ENCODE measurements at places on chromosomes 2 and 18.
A peak's percentile ranks its signal among the peaks of the same experiment; 100 is the strongest.

- DNase-seq, result no peak
Observed at GRCh38 chr2:105780606-105781005, 35.9 kb downstream of the NCK2 start.

- peak; percentile 69 for DNase-seq
Observed at GRCh38 chr2:157880927-157881326, 4.8 kb upstream of the ACVR1 start.

- DNase-seq, result no peak
Observed at GRCh38 chr2:2116657-2117056, 214.4 kb downstream of the MYT1L start.

DNA sequence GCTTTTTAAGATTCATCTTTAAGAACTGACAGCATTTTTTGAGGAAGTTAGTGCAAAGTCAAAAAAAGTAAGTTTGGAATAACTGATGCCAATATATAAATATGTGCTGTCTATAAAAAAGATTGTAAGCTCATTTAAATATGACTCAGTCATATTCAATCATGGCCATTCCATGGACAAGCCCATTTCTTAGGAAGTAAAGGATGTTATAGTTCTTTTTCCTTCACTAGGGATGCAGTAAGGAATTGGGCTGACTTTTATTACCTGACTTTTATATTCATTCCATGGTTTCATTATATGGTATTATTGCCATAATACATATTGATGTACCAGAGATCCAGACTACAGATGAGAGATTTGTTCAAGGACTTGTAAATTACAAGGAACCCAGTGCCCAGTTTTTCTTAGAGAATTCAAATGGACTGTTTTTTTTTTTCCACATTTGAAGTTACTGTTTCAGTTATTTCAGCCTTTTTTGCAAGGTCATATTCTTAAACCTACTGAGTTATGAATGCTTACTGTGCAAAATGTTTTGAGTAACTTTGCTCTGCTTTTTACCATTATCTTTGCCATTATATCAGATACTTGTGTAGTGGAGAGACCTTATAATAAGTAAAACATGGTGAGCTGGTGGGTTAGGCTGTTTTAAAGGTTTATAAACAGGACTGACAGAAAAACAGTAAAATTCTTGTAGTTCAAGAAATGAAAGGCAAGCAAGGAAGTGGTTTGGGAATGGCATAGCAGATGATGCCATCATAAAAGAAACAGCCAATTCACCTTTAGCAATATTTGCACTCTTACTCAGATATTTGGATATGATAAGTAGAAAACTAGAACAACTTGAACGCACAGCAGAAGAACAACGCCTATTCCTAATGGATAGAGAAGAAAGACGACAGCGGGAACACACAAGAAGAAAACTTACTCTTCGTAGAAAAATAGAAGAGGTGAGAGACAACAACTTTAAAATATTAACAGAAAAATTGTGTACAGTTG, 7.6 kb downstream of the FSIP2 start:
- no peak for DNase-seq

DNA sequence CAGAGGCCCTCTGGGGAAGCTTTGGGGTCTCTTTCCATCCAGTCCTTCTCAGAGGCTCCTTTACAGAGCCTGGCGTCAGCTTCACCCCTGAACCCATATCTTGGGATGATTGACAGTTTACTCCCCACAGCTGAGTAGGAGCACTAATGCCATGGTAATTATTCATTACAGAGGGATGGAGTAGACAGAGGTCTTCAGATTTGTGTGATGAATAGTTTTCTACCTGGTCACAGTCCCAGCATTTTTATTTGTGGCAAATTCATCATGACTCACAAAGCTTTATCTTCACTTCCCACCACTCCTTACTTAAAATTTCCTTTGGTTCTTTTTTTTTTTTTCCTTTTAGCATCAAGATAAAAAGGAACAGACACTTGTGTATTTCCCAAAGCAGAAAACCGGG, 104.2 kb downstream of the CCDC85A start:
- DNase-seq, result peak; percentile 67

DNA sequence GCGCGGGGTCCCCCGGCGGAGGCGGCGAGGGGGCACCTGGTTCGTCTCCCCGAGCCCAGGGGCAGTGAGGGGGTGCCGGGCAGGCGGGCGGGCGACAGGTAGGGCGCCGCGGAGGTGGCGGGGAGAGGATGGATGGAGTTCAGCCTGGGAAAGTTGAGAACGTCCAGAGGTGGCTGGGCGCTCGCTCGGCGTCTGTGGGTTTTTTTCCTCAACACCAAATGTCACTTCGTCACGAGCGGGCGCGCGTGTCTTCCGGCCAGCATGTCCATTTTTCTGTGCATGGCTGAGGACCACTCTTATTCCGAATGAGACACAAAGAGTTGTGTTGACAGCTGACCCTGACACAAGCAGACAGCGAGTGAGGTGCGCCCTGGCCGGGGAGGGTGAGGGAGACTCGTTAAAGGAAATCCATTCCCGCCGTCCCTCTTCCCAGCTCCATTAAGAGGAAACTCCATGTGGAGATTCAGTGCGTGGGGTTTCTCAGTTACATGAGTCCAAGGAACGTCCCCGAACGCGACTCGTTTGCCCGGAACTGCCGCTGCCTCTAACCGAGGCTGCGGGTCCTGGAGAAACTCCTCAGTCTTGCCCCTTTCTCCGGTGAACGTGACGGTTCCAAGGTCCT, 859 bp downstream of the GREB1L start:
- peak; percentile 47 for DNase-seq

GRCh38 chr2:9770308-9771100, 72.8 kb upstream of the TAF1B start:
- peak; percentile 73 for DNase-seq

DNA sequence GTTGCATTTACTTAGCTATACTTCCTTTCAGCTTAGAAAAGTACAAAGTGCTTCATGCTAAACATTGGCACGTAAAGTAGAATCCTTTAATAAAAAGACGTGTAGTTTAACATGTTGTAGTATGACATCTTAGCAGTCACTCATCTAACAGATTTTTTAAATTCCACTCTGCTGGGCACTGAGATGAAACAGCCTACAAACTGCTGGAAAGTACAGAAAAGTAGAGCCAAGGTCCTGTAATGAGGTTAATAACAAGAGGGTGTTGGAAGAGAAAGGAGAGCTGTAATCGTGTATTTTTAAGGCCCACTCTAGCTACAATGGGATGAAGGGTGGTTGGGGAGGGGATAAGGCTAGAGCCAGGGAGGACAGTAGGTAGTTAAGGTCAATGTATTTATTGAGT, 10.7 kb downstream of the CD8A start:
- DNase-seq, result no peak

DNA sequence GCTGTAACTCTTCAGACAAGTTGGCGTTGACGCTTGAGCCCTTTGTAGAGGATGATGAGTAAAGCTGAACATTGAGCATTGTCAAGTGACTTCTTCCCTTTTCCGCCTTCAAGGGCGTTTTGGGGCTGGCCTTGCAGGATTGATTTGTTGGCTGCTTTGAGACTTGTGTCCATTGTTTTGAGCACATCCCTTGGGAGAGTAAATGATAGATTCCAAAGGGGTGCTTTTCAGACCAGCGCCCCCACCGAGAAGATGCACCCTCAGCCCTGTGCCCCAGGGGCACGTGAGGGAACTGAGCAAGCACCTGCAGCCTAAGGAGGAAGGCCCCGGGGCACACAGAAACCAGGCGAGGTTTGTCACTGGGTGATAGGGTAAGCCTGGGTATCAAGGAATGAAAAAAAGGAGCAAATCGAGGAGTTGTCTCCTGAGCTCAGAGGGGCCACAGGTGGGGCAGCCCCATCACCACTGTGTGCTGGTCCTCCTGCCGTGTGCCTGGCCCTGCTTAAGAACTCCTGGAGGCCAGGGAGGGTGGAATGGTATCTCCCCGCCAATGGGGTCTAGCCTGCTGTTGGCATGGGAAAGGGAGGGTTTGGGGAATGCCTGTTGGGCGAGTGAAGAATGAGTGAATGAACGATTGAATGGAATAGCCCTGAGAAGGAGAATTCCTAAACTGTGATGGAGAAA, 64.0 kb downstream of the RAB31 start:
- DNase-seq, result no peak

GRCh38 chr2:158773121-158773520, 22.0 kb upstream of the DAPL1 start:
- DNase-seq, result peak; percentile 35

DNA sequence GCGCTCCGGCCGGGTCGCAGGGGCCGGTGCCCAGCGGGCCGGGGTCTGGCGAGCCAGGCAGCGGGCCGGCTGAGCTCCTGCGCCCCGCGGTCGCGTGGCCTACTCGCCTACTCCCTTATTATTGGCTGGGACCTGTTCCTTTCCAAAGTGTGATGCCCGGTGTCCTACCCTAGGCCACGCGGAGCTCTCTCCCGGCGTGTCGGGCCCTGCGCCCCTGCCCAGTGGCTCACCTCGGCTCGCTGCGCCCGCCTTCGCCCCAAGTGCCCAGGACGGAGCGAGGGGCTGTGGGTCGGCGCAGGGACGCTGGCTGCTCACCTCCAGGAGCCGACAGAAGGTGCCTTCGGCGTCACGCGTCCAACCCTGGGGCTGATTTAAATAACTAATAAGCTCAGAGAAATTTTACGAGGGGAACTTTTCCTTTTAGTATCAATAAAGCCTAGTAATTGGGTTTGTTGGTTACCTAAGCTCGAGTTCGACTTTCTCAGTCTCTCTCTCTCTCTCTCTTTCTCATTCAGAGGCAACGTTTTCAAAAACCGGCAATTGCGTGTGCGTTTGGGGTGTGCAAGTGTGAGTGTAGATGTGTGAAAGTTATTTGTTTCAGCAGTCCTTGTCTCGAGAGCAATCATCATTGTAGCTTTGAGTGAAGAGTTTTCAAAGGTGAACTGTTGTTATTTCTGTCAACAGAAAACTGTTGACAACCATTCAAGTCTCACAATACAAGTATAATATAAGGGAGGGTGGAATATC, 7.0 kb upstream of the SATB2 start:
- DNase-seq, result no peak

DNA sequence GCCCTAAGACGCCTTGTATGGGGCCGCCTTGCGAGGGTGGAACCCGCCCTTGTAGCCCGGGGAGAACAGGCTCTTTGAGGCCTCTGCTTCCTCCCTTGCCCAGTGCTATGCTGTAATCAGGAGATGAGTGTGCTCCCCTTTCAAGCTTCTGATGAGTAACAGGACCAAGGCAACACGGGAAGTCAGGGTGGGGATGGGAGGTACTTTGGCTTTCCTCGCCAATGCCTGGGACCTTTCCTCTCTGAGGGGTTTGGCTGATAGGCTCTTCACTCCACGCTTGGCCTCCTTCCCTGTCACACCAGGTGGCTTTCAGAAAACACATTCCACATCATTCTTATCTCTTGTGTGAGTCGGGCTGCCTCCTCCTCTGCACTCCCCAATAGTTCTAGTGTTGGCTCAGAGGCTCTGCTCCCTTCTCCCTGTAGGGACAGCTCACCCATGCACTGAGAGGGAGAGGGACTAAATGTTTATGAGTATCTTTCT, 223.7 kb upstream of the TRIB2 start:
- DNase-seq, result peak; percentile 55

DNA sequence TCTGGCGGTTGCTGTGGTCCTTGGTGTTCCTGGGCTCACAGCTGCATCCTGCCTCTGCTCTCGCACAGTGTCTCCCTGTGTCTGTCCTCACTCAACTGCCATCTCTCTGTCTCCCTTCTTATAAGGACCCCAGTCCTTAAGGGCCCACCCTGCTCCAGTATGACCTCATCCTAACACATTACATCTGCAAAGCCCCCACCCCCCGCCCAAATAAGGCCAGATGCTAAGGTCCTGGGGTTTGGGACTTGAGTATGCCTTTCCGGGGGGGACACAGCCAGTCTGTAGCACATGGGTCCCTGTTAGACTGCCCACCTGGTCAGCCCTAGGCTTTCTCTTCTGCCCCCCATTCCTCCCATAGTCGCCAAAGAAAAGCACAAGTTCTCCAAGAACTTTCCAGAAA, 40.7 kb downstream of the FER1L5 start:
- DNase-seq, result no peak

- no peak for DNase-seq
Observed at GRCh38 chr2:66698091-66698490, 263.2 kb downstream of the MEIS1 start.

DNA sequence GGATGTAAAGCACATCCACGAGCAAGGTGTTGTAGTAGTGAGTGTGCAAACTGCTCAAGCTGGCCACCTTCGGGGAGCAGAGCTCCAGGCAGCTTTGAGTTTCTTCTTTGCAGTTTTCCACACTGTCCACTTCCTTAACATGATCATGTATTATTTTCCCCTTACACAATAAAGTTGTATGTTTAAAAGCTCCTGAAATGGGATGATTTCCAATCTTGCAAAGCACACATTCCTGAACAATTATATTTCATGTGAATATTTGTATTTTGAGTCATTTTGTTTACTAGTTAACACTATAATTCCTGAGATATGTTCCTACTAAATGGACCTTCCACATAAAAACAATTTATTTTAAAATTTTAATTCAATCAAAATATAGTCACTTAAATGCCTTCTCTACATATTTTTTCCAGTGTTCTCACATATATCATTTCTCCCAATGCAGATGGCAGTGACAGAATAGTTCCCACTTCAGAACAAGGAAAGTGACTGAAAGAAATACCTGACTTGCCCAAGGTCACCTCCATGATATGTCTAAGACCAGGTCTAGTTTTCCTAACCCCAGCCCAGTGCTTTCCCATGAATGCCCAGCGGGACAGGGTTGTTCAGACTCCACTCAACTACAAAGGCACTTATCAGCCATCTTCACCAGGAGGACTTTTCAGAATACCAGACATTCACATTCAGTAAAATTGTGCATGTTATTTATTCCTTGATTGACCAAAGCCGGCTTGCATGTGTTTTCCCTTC, 5.5 kb downstream of the CYB5A start:
- DNase-seq, result no peak

- DNase-seq, result no peak
Observed at GRCh38 chr2:159614534-159615366, 1.6 kb downstream of the BAZ2B start.

DNA sequence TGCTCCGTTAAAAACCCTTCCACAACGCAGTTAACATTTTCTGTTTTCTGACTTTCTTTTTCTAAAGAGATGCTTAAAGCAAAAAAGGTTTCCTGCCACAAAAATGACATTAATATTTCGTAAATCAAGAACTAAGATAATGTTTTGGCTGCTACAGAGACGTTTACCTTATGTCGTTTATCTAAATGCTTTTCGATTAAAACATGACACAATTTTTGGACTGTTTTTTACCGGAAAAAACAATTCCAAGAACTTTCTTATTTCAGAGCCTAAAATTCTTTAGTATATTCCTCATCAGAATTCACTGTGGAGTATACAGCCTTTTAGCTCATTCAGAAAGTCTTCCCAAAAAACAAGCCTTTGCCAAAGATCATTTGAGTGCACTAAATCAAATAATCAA, 278.0 kb upstream of the TCF4 start:
- DNase-seq, result no peak

DNA sequence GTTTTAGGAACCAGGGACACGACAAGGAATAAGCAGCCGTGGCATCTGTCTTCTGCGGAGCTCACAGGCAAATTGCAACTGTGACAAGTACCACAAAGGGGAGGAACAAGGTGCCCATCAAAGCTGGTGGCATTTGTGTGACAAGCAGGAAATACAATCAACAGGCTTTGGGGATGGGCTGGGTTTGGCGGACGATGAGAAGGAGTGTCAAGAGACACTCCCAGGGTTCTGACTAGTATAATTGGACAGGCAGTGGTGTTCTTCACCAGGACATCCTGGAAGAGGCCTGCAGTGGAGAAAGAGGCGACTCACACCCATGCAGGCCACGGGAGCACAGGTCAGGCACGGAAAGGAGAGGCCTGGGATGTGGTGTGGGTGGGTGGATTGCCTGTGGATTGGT, 14.2 kb upstream of the SPATA3 start:
- DNase-seq, result no peak

All from mammary epithelial cell (primary cell).